ENCODE measurements at places on chromosomes 4 and X.

- DNase-seq = no peak
Observed at GRCh38 chr4:2799224-2799911, 6.5 kb downstream of the SH3BP2 start.

DNA sequence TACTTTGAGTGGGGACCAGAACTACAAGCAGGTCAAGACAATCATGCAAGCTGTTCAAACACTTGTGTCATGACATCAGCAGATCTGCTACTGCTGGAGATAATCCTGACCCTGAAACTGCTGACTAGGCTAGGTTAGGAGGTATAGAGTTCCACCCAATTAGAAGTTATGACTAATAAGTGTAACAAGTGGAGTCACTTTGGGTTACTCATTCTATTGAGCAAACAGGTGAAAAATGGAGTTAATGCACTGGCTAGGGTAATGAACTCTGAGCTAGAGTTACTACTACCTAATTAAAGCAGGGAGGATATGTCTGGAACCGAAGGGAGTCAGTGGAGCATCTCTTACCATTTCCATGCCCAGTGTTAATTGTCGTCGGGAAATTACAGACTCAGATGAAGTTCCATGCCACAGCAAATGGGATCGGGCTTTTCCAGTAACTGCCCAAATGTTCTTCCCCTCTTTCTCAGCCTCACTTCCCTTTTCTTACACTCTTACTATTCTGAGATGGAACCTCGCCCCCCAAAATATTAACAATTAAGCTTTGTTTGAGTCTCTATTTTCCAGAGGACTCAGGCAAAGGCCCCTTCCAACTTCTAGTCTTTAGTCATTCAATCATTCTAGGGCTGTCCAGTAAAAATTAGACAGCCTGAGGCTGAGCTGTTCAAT is 19.8 kb upstream of the MANBA start:
- DNase-seq = no peak

DNA sequence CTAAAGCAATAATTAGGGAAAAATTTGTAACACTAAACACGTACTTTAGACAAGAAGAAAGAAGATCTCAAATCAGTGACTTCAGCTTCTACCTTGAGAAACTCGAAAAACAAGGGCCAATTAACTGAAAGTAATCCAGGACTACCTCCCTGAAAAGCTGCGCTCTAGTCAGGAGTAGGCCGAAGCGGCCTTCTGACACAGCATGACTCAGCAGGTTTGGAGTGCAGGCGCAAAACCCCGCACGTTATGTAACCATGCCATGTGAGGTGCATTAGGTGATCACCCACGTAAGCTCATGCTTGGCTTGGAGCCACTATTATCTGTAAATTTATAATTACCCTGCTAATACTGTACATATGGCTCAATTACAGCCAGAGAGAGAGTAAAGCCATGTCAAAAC is 52.8 kb upstream of the CCDC149 start:
- no peak for DNase-seq

DNA sequence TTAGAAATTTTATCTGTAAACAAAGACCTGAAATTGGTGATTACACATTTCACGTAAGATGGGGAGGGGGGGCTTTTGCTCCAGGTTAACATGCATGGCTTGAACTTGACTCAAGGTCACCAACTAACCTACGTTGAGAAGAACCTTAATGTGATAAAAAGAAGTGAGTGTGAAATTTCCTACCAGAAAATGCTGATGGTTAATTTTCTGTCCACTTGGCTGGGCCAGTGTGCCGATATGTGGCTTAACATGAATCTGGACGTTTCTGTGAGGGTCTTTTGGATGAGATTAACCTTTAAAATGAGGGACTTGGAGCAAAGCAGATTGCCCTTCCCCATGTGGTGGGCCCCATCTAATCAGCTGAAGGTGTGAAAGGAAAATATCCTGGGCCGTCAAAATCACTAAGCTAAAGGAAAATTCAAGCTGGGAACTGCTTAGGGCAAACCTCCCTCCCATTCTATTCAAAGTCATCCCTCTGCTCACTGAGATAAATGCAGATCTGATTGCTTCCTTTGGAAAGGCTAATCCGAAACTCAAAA is 107.3 kb upstream of the ENPP6 start:
- no peak for DNase-seq

GRCh38 chrX:86436116-86436515 is 287.9 kb downstream of the DACH2 start:
- DNase-seq = no peak

GRCh38 chr4:77268108-77268507 is 111.1 kb downstream of the CCNG2 start:
- DNase-seq = no peak

- DNase-seq = no peak
Observed at GRCh38 chrX:3516051-3516541, 169.6 kb upstream of the MXRA5 start.

DNA sequence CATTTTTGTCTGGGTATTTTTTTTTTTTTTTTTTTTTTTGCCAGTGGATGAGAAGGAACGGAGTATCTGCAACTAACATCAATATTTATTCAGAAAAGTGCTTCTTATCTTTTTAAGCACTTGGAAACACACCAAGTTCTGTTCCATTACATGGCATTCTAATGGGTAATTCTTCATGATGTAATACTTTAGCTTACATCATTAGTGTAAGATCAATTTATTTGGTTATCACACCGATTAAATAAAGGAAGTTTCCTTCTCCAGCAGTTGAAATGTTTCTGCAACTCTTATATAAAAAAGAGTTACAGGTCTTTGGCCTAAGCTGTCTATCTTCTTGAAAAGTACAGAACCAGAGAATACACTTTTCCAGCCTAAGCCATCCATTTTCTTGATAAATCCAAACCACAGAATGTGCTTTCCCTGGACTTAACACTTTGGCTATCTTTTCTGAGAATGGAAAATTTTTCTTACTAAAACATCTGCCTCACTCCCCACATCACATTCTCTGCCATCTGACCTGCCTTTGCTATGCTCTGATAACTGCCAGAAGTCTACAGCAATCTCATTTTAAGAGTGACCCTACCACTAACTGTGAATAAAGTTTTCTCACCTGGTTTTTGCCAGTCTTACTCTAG is 191.9 kb upstream of the MAB21L2 start:
- no peak for DNase-seq

GRCh38 chr4:181108237-181108636 is 1135.0 kb upstream of the TENM3 start:
- DNase-seq = no peak

DNA sequence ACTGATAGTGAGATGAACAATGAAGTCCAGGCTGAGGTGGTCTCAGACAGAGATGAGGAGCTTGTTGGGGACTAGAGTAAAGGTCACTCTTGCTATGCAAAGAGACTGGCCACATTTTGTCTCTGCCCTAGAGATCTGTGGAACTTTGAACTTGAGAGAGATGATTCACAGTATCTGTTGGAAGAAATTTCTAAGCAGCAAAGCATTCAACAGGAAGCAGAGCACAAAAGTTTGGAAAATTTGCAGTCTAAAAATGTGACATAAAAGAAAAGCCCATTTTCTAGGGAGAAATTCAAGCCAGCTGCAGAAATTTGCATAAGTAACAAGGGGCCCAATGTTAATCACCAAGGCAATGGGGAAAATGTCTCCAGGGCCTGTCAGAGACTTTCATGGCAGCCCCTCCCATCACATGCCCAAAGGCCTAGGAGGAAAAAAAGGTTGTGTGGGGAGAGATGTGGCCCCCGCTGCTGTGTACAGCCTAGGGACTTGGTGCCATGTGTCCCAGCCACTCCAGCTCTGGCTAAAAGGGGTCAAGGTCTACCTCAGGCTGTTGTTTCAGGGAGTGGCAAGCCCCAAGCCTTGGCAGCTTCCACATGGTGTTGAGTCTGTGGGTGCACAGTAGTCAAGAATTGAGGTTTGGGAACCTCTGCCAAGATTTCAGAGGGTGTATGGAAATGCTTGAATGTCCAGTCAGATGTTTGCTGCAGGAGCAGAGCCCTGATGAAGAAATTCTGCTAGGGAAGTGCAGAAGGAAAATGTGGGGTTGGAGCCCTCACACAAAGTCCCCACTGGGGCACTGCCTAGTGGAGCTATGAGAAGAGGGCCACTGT is 262.8 kb downstream of the DKK2 start:
- no peak for DNase-seq

DNA sequence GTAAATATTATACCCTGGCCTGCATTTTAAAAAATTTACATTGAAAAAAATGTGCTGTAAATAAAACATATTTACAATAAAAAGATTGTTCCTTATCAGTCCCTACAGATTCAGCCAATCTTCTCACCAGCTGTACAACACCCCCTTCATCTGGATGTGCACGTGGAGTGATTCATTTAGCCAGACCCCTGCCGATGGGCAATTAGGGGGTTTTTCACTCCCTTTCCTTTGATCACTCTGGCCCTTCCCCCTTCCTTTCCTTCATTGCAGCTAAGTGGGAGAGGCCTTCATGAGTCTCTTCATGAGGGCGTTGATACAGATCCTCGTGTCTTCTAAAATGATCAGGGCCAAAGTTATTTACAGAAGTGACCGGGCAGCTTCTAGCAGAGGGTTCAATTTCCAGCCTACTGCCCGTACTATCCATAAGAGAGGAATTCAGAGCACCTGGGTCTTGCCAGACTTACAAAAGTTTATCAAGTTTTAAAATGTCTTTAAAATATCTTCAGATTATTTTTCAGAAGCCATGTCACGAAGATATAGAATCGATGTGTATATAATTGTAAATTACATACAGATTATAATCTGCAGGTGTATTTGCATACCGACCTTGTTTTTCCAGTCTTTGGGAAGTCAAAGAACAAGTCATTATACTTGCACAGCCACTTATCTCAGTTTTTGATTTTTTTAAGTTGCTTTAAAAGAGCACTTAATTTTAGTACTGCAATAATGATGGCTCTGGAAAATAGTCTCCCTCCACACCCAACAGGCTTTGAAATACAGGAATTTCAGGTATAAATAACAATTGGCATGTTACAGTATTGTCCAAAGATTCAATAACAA is 21.4 kb upstream of the RASL11B start:
- DNase-seq = no peak

DNA sequence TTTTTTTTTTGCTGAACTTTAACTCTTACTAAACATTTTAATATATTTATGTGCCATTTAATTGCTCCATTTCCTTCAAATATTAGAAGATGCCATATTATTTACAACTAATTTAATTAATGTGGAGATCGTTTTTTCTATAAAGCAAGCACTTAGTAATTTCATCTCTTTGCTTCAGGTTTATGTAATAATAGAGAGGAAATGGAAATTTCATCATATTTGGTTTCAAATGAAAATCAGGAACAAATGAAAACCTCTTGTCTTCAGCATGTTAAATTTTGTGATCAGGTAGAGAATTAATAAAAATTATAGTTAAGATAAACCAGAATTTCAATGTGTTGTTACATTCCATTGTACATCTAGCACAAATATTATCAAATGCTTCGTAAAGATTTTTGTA is 120.1 kb downstream of the SYNPO2 start:
- no peak for DNase-seq

Data from effector CD4-positive, alpha-beta T cell (primary cell).